HAP-1 (cell line): ENCODE measurements at places on chromosomes 1 and 21.

GRCh38 chr1:230913496-230913895, 45.2 kb upstream of the C1orf198 start:
- no peak for DNase-seq

DNA sequence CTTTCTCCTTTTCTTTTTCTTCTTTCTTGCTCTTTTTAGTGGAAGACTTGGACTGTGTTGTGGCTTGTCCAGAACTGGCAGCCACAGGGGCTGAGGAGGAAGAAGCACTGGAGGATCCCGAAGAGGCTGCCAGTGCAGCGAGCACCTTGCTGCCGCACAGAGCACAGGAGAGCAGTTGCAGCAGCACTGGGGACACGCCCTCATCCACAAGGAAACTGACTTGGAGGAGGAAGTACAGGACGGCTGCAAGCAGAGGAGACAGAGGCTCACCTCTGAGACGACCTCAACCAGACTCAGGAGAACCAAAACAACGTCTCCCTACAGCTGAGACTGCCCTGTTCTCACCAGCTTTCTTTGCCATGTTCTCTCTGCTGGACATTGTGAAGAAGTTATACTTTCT, 88.9 kb downstream of the UBR4 start:
- DNase-seq: no peak

DNA sequence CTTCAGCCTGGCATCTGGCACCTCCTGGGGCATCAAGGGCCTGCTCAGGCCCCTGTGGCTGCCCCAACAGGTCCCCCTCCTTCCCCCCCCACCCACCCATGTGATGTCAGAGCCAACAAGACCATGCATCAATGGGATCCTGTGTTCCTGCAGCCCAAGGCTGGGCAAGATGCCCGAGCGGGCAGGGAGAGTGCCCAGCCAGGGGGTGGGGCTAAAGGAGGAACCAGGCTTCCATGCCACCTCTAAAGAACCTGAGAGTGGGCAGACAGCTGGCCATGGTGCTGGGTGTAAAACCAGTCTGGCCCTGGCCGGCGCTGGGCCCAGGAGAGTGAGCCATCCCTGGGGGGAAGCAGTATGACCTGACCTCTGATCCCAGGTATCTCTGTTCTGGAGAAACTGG, 7.6 kb downstream of the COL16A1 start:
- DNase-seq: no peak

- no peak for DNase-seq
Measured at GRCh38 chr1:233668725-233669294, 54.9 kb downstream of the KCNK1 start.

DNA sequence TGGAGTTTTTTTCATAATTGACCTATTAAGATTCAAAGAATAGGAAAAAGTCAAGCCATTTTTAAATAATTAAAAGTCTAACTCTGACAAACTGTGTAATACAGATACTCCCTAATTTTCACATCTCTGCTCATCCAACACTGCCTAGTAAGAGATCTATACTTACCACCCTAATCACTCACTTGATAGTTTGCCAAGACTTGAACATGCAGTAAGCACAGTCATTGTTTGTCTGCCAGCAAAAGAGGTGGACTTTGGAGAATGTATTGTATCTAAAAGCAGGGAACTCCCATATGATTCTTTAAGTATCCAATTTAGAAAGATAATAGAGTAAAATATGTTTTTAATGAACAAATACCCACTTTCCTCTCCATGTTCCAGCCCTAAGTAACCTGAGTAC, 15.5 kb downstream of the TMEM59 start:
- no peak for DNase-seq

DNA sequence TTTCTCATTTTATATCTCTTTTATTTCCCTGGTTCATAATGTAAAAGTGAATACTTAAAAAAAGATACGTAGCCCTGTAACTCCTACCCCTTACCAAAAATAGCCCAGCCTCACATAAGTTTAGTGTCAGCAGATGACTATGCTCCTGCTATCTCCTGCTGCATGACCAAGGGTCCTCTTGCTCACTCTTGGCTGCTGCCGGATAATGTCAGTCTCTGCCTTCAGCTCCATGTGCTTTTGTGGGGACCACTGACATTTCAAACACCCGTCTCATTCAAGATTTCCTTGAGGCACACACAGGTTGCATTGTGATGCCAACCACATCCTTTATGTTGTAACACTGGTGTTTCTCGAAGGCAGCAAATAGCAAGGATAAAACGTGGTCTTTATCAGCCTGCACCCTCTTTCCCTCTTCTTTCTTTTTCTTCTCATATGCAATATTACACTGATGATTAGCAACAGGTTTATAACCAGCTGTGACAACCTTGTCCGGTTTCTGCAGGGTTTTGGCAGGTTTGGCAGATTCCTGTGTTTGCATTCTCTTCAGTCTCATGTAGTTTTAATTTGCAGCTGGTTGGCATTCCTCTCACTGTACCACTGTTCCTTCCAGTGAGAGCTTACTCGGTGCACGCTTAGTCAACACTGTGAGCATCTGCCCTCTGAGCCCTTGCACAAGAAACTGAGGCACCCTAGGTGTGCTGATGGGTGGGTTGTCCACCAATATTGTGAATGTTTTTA, 62.2 kb downstream of the ZNF684 start:
- no peak for DNase-seq

GRCh38 chr1:225849925-225850324, 32.3 kb downstream of the TMEM63A start:
- DNase-seq: peak; percentile 57

GRCh38 chr1:92494485-92495141, 7.9 kb upstream of the GFI1 start:
- DNase-seq: no peak

DNA sequence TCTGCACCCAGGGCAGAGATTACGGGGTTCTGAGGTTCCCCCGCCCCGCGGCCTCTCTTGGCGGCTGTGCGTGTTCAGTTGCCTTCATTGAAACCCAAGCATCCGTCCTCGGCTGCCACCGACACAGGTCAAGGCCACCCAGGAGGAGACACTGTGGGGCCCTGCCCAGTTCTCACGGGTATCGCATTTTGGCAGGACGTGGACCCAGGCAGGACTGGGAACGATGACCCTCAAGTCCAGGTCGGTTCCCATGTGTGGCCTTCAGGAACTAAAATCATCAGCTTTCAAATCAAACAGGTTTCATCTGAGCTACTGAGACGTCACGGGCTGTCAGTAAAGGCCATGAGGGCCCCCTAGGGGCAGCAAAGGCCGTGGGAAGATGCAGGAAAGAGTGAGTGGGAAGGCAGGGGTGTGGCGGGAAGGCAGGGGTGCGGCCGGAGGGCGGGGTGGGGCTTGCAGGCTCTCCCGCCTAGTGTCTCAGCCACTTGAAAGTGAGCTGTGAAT, 7.0 kb upstream of the C1orf174 start:
- DNase-seq: peak; percentile 60

DNA sequence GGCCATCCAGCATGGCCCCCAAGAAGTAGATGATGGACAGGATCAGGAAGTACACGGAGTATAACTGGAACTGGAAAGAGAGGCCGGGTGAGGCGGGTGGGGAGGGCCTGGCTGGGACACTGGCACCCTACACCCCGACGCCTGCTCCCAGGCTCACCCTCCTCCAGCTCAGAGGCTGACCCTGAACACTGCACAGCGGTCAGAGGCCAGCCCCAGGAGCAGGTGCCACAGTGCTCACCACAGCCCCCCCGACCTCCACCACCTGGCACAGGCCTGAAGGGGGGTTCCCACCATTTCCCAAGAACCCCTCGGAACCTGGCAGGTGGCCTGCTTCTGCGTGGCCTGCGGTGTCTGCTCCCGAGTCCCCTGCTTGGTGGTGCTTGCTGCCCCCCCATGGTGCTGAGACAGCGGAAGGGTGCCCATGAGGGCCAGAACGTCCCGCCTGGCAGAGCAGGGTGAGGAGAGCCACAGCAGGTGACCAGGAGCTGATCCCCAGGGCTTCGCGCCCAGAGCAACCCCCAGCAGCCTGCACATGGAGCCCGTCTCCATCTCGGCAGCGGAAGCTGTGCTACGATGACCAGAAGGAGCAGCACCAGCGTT, 26.1 kb downstream of the SLC19A1 start:
- no peak for DNase-seq

GRCh38 chr1:192628396-192629057, 7.4 kb upstream of the RGS13 start:
- DNase-seq: no peak

DNA sequence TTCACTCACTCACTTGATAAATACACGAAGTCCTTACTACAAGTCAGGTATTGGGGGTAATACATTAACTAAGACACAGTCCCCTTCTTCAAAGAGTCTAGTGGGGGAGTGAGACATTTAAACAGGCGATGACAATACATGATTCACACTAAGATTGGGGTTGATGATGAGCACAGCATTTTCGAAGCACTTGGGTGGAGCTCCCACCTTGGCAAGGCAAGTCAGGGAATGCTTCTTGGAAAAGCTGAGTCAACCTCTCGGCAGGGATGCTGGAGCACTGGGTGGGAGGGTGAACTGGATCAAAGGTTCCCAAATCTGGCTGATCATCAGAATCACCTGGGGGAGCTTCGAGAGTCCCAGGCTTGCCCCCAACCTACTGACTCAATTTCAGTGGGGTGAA, 57.9 kb upstream of the ENAH start:
- no peak for DNase-seq

- DNase-seq: no peak
Measured at GRCh38 chr1:113452921-113453770, 62.8 kb downstream of the MAGI3 start.

GRCh38 chr1:103447471-103447870, 78.0 kb upstream of the RNPC3 start:
- no peak for DNase-seq

GRCh38 chr1:6785318-6785727, at the start of gene CAMTA1:
TSS of gene CAMTA1 (plus strand) at chr1:6785454. CDS start at chr1:6785531, 77 bp downstream.
- no peak for DNase-seq

GRCh38 chr1:86455073-86455472, 13.7 kb upstream of the CLCA1 start:
- no peak for DNase-seq
